Hippocampal formation (tissue), 2 donors: ENCODE measurements at places on chromosomes 1 and 21.

DNA sequence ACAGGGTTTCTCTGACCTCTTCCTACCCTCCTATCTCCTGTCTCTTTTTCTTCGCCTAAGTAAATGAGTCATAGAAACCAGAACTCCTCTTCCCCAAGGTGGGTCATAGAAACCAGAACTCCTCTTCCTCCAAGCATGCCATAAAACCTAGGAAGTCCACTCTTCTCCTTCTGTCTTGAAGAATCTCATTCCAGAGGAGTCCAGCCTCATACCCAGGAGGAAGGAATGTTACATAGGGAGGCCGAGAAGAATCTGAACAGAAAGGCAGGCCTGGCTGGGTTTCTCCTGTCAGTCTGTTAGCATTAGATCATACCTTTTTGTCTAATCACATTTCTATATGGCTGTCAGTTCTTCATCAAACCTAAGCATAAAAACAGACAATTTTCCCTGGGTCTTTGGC, 47.5 kb upstream of the WLS start:
- DNase-seq, result no peak

GRCh38 chr1:208209896-208210589, 34.1 kb downstream of the PLXNA2 start:
- DNase-seq, result no peak

DNA sequence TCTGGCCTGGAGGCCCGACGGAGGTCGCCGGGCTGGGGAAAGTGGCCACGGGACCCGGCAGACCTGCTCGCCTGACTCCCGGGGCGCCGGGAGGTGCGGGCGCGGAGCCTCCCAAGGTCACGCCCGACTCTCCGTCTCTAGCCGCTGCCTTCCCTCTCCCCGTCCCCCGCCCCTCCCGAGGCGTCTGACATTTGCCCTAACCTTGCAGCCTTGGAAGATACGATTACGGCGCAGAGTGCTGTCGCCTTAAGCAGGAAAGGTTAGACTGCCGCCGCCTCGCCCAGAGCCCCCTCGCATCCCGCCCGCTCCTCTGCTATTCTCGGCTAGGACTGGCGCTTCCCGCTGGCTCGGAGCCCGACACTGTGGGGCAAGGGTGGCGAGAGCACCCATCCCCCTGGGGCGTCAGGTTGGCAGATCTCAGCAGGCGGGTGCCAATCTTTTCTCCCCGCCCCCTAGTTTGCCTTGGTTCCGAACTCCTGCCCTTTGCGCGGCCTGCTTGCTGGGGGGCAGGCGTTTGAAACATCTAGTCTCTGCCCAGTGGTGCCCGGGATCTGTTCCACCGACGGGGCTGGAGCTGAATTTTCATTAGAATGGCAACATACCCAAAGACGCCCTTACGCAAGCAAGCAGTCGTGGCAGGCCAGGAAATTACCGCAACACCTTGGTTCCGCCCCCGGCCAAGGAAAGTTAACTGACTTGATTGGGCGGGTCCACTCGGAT, 835 bp downstream of the PGM1 start:
- no peak for DNase-seq

- no peak for DNase-seq
Observed at GRCh38 chr1:63326473-63327380, 4.4 kb downstream of the FOXD3 start.

GRCh38 chr1:245688536-245689453, 534.0 kb downstream of the KIF26B start:
- DNase-seq, result no peak

GRCh38 chr1:93638981-93639380, 42.7 kb downstream of the BCAR3 start:
- DNase-seq, result no peak

- no peak for DNase-seq
Observed at GRCh38 chr21:17343055-17343454, 169.8 kb upstream of the CXADR start.

GRCh38 chr1:179369751-179370341, 4.1 kb downstream of the AXDND1 start:
- no peak for DNase-seq
